CD4-positive, alpha-beta T cell treated with Interferon gamma for 1 hour (primary cell): ENCODE measurements at places on chromosomes 6 and 20.

DNA sequence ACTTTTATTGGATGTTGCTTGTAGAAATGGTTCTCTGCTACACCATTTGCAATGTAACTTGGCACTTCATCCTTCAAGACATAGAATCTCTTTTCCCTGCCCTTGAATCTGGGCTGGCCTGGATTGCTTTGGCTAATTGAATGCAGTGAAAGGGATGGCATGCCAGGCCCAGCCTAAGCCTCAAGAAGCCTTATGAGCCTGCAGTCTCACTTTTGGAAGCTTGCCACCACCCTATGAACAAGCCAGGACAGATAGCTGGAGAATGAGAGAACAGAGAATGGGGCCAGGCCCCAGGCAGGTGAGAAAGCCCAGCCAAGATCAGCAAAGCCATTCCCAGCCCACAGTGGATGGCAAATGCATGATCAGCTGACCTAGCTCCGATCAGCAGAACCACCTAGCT, 350.7 kb upstream of the RNF24 start:
- DNase-seq = no peak

DNA sequence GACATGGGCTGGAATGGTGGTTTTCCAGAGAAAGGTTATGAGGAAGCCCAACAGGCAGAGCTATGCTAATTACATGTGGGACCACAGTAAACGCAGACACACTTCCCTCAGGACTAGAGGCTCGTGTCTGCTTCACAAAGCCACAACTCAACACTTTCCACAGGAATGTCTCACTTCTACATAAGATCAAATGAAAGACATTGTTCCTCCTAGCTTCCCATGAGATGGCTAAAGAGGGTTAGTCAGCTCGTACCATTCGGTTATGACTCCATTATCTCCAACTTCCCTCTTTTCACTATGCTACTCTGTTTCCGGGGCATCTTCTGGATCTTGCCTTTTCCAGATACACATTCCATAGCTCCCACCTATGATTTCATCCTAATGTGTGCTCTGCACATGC, 29.1 kb upstream of the ZC3H12D start:
- no peak for DNase-seq

GRCh38 chr6:31882344-31882743, 3.5 kb upstream of the SLC44A4 start:
- DNase-seq = no peak

GRCh38 chr20:21074605-21075336, 31.4 kb downstream of the LINC00237 start:
- no peak for DNase-seq

- no peak for DNase-seq
Observed at GRCh38 chr6:127956260-127956888, 55.5 kb upstream of the THEMIS start.
